Fibroblast of lung (primary cell): ENCODE measurements at places on chromosomes 1 and 21. TPM values are rescaled to one million over a fixed set of nuclear protein-coding genes. Genes with fewer than 3 reads are reported as not detected.

GRCh38 chr21:14722841-14723483 lies 176.8 kb upstream of the SAMSN1 start:
- DNase-seq = no peak

GRCh38 chr1:9821710-9822109 lies 2.1 kb downstream of the CLSTN1 start:
- no peak for DNase-seq

GRCh38 chr1:116904791-116905320 lies 4.9 kb upstream of the PTGFRN start:
- no peak for DNase-seq

The GJA5 gene
- not detected in 2 replicates for total RNA-seq

The KISS1 gene
- total RNA-seq = 0.17 TPM in 1 of 2 replicates, not detected in the other

The FCRLB gene
- 0.77 and 1.2 TPM in 2 replicates for total RNA-seq

The CR1L gene
- under 0.01 TPM in 1 of 2 replicates, not detected in the other for total RNA-seq

GRCh38 chr1:18719786-18720451 lies 89.3 kb downstream of the PAX7 start:
- no peak for DNase-seq

DNA sequence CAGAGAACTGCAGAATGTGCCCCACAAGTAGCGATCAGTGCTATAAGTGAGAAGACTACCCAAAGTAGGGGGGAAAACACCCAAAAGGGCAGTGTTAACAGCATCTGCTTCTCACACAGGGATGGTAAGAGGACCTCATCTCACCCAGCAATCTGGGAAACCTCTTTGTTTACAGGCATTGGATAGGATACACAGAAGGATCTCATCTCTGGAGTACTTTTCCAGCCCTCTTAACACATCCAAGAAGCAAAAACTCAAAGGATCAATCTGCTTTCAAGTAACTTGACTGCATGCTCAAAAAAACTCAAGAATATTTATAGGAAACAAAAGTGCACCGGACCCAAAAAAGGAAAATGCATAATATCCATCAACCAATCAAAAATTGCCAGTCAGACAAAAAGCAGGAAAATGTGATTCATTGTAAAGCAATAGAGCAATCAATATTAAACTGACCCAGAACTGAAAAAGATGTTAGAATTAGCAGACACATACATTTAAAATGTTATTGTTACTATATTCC lies 311.0 kb upstream of the CXADR start:
- no peak for DNase-seq

- DNase-seq = no peak
Measured at GRCh38 chr1:2629627-2630497, 3.0 kb downstream of the MMEL1 start.

GRCh38 chr1:50425376-50426107 lies 2.3 kb upstream of the DMRTA2 start:
- no peak for DNase-seq

DNA sequence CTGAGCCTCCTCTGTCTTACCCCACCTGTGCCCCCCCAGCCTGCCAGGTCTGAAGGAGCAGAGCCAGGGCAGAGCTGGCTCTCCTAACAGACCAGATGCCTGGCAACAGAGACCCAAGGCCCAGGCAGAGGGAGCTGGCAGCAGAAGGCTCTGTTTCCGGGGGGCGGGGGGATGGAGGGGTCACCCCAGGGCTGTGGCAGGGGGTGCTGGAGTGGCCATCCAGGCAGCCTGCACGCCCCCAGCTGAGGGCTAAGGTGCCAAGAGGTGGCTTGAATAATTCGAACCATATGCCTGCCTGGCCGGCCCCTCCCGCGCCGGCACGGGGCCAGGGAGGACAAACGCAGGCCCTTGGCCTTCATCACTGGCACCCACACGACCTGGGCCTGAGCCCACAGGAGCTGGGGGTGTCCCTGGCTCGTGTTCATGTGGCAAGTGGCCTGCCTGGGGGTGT lies 16.0 kb upstream of the PLEKHG5 start:
- no peak for DNase-seq

The FCRL2 gene
- total RNA-seq = not detected in 2 replicates

DNA sequence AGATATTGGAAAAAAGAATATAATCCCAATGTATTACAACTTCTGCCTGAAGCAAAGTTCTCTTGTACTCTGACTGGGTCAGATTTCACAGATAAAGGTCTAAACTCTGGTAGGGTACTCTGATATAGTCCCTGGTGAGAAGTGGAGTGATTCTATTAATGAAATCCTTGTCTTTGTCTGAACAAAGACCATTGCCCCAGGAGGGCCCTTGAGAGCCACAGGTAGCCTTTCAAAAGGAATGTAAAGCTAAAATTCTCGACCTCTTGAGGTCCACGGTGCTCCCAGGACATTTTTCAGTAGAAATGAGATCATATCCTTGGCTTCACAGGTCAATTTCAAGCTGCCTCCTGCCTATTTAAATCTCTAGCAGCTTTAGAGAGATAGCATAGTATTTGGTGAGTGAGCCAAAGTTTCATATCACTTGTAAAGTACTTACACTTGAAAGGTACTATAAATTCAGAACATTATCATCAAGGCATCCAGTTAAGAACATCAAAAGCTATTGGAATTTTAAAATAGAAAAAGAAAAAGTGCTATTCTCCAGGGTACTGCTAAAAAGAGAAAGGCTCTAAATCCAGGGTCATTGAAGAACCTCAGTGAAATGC lies 10.1 kb downstream of the TNNI3K start:
- no peak for DNase-seq

- peak; percentile 68 for DNase-seq
Measured at GRCh38 chr1:15994590-15995351, 9.3 kb upstream of the SRARP start.

- no peak for DNase-seq
Measured at GRCh38 chr1:114720492-114720891, 3.9 kb upstream of the NRAS start.
